ENCODE measurements at places on chromosomes 4 and X.

DNA sequence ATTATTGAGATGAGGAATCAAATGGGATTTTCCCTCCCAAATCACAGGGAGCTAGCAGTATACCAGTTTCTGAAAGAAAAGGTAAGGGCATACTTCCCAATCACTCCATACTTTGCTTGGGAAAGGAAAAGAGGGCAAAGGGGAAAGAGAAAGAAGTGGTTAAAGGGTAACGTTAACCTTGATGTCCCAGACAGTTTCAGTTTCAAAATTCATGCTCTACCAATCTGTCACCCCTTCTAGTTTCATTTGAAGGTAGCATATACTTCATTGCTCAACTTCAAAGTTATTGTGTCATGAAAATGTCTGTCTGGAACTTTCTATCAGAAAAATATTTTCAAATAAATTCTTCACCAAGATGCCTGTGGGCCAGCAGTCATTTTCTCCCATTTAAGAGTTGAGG, 16.0 kb downstream of the TNMD start:
- DNase-seq: no peak

GRCh38 chr4:145887241-145887991, 51.2 kb downstream of the ZNF827 start:
- DNase-seq: no peak

GRCh38 chr4:26937567-26937966, 76.9 kb downstream of the STIM2 start:
- DNase-seq: no peak

DNA sequence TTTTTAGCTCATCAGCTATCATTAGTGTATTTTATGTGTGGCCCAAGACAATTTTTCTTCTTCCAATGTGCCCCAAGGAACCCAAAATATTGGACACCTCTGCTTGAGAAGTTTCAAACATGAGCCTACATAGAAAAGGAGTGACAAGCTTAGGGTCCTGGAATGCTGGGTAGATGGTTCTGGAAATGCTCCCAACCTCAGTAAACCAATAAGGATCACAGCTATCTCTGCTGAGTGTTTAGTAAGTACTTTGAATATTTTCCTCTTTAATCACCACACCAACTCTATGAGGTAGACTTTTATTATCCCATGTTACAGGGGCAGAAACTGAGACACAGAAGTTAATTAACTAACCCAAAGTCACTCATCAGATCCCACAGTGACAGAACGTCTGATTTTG, 164.9 kb upstream of the KLF3 start:
- no peak for DNase-seq

DNA sequence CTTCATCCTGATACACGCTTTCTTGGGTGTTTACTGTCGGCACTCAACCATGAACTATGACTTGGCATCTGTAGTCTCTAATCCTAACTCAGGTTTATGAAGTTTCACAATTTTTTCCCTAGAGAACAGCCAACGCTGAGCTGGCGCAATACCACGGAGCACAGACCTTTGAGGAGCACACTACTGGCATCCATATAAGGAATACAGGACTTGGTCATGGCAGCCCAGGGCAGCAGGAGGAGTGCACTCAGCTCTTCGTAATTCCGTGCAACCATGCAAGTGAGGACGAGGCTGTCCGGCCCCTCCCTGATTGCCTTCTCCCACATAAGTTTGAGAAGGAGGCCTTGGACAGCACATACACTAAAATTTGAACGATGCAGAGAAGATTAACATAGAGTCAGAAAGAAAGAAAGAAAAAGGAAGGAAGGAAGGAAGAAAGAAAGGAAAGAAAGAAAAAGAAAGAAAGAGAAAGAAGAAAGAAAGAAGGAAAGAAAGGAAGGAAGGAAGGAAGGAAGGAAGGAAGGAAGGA, 41.0 kb upstream of the PDLIM5 start:
- DNase-seq: no peak

DNA sequence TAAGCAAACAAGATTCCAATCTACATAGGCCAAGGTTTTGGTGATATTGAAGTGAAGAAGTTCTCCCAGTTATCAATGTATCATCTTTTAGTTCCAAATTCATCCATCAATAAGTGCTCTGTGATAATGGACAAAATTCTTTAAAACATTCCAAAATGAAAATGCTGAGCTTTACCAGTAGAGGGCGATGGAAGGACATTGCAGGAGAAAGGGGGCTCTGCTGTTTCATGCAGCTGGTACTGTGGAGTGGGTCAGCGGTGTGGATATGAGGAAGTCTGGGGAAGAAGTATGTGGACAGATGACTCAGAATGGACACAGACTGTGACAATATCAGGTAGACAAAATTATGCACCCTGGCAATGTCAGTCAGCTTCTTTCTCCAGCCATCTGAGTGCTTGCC, 46.6 kb upstream of the HS6ST2 start:
- DNase-seq: no peak

DNA sequence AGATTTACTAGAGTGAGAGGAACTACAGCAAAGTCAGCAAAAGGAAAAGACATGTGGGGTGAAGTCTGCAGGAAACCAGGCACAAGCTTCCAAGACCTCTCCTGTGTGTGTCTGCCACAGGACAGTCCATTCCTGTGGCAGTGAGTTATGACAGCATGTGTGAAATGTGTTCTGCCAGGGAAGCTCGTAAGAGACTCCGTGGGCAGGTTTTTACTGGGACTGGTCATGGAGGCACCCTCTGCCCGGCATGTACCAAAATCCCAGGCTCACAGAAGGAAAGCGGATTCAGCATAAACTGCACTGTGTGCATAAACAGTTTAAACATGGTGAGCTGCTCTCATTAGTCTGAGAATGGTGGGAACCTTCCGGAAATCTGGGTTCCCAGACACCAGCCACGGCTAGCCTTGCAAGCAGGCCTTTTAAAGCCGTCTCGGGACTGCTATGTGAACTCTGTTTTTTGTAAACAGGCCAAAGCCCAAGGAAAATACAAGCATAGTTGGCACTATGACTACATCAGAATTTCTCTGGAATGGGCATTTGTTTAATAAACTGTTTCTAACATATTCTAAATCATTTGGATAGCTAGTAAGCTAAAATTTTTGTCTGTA, 288.5 kb downstream of the TENM3 start:
- no peak for DNase-seq

DNA sequence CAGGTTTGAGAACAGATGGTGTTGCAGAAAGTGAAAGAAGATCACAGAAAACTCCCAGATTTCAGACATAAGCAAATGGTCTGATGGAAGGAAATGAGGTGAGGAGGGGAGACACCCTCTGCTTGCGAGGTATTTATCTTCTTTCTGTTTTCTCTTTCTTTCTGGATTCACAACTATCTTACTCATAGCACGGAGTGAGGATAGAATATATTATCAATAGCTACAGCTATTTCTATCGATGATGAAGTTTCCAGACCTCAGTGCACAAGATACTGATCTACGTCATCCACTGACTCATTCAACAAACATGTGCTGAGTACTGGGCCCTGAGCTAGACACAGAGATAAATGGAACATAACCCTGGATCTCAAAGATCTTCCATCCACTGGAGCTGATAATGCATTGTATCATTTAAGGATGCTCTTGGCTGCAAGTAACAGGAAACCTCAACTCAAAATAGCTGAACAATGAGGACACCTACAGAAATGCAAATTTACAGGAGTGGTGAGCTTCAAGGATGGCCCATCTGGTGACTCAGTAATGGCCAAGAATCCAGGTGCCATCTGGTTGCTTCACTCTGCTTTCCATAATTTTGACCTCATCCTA, 21.2 kb downstream of the SLC2A9 start:
- no peak for DNase-seq

DNA sequence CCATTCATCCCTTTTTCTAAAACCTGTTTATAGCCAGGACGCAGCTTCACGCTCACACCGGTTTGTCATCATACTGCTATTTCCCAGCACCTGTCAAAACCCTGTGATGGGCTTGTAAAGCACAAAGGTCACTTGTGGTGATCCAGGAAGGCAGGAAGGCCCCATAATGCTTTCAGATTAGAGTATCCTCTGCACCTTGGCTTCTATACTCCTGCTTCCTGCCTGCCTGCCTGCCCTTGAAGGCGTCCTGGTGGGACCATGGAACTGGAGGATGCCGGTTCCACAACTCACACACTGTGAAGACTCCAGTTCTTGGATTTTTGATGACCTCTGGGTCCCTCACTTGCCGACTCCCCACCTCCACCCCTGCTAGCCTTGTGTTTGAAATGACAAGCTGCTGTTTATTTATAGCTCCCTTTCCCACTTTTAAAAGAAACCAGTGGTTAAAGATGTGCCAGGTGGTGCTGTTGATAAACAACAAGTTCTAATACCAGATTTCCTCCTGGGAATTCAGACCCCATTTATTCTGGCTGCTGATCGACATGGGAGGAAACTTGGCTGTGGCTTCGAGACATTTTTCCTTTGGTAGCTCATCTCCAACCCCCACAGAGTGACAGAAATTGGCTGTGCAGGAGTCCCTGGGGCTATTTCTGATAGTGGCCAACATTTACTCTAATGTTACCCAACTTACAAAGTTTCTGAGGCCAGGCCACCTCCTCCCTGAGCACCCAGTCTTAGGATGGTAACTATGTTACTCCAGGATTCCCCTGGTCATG, 211.5 kb downstream of the KDR start:
- no peak for DNase-seq

DNA sequence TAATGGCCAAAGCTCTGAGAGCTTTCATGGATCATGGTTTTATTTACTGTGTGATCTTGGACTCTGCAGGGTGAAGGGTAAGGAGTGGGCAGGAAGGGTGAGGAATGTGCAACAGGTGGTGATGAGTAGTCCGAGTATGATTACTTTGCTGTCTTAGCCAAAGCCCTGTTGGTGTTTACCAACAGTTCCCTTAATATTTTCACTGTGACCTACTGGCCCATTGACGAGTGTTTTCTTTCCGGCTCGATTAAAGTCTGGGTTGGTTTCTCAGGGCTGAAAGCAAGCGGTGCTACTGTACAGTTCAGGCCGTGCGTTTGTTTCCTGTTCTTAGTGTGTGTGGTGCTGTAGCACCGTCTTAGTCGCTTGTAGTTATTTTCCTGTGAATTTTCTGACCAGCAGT, 2.6 kb downstream of the ARHGAP24 start:
- DNase-seq: no peak

- DNase-seq: no peak
Measured at GRCh38 chr4:174946246-174946645, 28.1 kb downstream of the ADAM29 start.

DNA sequence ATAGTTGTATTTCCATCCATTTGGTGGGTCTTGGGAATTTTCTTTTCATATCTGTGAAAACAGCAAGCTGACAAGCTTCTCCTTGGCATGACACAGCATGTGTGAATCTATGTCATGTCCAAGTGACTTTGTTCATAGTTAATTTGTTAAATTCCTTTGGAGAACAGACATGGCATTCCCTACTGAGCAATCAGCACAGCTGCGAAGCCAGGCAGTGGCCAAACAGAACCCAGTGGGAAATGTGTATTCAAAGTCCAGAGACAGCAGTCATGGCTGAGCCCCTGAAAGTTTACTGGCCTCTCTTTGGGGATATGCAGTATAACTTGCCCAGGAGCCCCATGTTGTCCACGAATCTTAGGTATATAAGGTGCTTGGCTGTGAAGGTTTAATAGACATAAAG, 474.7 kb downstream of the NKX6-1 start:
- DNase-seq: no peak

DNA sequence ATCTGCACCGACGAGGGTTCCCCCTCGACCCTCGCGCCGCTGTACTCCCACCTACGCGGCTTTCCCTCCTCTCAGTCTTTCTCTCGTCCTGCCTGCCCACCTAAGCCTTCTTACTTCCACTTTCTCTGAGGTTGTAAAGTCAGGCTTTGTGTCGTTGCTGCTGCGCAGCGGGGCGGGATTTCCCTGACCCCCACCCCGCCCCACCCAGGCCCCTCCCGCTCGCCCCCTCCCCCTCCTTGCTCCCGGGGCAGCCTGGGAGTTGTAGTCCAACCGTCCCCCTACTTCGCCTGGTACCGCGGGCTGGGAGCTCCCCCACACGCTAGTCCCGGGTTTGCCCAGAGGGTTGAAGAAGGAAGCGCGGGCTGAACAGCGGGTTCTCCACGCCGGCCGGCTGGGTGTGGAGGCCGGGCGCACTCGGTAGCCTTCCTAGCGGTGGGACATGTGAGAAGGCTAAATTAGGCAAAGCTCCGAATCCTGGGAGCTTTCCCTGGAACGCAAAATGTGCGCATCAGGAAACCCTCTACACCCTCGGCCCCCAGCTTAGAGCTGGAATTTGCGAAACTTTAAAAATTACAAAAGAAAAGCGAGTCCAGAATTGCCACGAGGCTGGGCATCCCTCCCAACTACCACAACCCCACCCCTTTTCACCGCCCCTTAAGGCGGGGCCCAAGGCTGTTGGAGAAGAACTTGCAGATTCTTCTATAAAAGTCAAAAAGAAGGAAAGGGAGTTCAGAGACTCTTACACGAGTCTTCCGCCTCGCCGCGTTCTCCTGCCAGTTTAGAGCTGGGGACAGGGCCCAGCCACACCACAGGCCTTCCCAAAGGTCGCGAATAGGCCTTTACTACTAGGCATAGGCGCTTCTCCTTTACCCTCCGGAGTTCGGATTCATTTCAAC, at the start of gene ATP11C:
TSS of gene ATP11C (minus strand) at position 153 of the 896 bp plus-strand sequence. CDS start 1,011 bp downstream, outside the sequence.
- peak; percentile 72 for DNase-seq

- no peak for DNase-seq
Measured at GRCh38 chrX:153864101-153864500, 21.9 kb downstream of the L1CAM start.

DNA sequence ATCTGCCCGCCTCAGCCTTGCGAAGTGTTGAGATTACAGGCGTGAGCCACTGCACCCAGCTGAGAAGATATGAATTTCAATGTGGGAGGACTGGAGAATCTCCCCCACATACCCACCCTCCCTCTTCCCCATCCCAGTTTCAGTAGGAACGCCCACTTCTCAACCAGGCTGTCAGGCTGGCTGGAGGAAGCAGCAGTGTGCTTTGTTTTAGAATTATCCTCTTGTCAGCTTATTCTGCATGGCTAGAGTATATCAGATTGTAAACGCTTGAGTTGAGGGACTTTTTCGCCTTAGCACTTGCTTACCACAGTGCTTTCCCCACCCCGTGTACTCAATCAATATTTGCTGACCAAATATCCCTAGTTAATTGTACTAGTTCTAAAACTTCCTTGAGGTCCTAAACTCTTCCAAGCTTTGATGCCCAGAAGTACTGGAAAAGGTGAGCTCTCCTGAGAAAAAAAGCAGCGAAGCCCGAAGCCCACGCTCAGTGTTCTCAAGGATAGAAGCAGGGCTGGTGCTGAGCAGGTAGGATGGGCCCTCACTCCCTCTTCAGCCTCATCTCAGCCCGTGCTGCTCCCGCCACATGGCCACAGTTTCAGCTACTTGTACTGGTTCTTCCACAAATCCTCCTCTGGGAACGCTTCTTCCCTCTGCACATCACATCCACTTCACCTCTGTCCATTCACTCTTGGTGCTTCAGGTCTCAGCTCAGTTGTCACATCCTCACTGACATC, 7.3 kb upstream of the ARHGAP10 start:
- no peak for DNase-seq

- no peak for DNase-seq
Measured at GRCh38 chr4:114383721-114384120, 214.9 kb upstream of the UGT8 start.

- DNase-seq: no peak
Measured at GRCh38 chrX:115892787-115893671, 277.5 kb upstream of the AGTR2 start.

- DNase-seq: no peak
Measured at GRCh38 chrX:109600237-109600651, 24.7 kb downstream of the KCNE5 start.
